ENCODE measurements at places on chromosomes 7 and 10.

GRCh38 chr7:45240273-45240771, 82.7 kb downstream of the RAMP3 start:
- no peak for DNase-seq

- no peak for DNase-seq
Measured at GRCh38 chr10:84321902-84322301, 6.5 kb upstream of the CCSER2 start.

DNA sequence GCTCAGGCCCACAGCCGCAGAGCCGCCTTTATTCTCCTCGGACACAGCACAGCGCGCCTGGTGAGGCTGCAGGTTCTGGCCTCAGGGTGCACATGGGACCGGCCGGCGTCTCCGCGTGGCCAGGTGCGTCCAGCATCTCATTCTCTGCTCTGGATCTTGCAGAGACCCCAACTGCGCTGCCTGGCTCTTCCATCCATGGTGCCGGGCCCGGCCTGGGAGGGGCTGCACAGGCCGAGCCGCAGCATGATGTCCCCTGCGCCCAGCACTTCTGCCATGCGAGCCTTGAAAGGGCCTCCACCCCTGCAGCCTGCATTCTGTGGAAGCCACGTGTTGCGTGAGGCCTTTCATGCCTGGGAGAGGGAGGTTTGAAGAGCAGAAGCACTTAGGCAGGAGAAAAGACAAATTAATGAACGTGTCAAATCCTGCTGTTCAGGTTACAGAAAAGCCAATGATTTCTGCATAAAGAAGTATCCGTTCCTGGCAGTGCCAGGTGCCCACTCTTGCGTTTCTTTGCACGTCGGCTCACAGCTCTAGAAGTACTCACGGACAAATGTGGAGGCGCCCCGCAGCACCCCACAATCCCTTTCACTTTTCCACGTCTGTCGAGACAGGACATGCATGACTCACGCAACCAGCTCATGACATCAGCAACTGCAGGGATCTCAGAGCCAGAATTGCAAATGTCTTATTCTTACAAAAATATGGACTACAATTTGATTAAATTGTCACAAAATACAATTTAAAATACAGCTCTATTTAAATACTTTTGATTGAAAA, 571.4 kb downstream of the DNAJB6 start:
- DNase-seq: no peak

DNA sequence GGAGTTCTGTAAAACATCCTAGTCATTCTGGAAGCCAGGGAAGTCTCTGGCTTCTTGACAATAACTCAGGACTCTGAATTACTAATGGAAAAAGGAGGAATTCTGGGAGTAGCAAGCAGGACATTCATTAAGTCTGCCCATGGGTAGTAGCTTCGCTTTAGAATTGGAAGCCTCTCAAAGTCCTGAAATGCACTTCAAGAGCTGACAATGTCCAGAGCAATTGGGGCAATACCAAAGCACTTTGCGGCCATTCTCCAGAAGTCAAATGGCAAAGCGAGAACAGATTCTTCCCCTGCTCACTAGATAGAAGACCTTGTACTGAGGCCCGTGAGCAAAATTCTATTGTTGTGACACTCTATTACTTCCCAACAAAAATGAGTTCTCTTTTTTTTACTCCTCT, 150.3 kb upstream of the FRMD4A start:
- no peak for DNase-seq

- no peak for DNase-seq
Measured at GRCh38 chr10:75593692-75594556, 162.5 kb downstream of the LRMDA start.

DNA sequence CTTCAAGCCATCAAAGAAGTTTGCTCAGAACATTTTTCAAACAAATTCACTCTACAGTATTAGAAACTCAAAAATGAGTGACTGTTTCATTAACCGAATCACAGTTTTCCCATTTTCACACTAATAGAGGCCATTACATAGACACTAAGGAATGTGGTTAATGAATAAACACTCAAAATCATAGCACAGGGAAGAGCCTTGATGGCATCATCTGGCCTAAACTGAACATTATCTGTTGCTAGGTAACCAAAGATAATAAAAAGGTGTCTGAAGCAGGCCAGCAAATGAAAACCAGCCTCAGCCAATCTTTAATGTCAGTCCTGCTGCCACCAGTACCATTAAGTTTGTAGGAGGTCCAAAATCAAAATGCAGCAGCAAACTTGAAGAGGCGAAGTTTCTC, 492.4 kb upstream of the STEAP1 start:
- no peak for DNase-seq
